ENCODE measurements at places on chromosomes 11 and 22.

DNA sequence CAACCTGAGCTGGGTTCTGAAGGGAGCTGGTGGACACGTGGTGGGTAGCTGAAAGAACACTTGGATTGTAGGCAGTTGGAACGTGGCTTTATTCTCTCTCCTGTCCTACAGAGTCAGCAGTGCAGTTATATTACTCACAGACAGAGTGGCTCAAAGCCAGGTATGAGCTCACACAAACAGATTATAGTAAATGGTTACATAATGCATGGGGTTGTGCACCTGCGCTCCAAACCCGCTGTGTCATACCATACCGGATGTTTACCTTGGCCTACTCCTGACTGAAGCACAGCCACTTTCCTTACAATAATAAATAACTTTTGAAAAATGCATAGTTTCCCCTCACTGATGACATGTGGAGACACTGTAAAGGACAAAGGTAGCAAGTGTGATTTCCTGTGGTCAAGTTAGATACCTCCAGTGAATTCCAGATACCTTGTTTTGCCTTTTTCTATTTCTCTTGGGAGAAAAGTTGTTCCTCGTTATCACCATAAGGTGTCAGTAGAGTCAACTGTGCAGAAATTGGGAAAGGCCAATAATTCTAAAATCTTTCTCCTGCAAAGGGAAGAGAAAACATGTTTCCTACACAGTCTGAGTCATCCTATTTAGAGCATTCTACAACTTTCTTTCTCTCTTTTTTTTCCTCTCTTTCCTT, 13.5 kb downstream of the MS4A6A start:
- no peak for DNase-seq

GRCh38 chr11:76071090-76071489, 135.2 kb downstream of the WNT11 start:
- DNase-seq: no peak

- no peak for DNase-seq
These were observed 53.1 kb downstream of the SLC22A12 start for GRCh38 chr11:64643920-64644646.

DNA sequence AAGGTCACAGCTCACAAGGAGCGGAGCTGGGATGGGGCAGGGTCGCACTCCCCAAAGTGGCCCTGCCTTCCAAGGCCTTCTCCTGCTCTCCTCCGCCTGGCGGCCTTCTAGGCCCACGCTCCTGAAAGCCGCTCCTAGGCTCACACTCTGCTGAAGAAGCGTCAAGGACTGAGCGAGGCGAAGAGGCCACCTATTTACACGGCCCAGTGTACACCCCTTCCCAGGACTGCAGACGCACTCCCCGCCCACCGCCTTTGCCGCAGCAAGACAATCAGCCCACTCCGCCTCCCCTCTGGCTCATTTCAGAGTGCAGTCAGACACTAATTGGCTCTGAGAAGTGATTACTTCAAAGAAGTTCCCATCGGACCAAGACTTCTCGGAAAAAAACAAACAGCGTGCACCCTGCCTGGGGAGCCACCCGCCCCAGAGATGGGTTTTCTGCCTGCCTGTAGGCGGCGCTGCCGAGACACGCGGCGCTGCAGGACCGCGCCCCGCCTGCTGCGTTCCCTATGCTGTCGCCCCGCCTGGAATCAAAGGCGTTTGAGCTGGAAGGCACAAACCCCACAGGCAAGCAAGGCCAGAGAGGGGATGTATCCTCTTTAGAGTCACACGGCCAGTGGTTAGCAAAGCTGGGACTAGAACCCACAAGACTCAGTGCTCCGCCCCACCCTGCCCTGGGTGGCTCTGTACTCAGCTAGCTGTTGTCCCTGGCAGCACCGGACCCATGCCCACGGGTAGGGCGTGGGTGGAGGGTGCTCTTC, 414.8 kb downstream of the BUD13 start:
- DNase-seq: no peak

- DNase-seq: no peak
These were observed 730.6 kb downstream of the METTL15 start for GRCh38 chr11:28838741-28839140.

DNA sequence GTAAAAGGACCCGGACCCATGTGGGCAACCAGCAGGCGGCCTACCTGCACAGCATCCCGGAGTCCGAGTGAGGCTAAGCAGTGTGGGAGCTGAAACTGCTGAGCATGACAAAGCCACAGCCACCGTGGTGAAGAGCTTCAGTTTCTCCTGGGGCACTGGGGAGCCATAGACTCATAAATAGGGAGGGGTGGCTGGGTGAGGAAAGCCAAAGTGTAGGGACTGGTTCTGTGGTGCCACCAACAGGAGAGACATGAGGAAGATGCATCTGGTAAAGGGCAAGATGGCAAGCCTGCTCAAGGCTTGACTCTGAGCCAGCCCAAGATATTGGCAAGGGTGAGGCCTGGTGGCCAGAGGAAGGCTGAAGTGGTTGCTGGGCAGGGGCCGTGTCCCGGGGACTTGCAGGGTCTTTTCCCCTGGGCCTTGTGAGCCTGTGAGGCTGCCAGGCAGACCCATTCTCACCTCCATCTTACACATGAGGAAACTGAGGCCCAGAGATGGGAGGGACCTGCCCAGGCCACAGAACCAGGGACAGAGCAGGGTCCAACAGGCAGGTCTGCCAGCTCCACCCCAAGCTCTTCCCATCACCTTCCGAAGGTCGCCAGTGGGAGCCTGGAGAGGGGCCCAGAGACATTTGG, 30.4 kb downstream of the CYTH4 start:
- no peak for DNase-seq

GRCh38 chr22:40058265-40058664, 63.5 kb downstream of the FAM83F start:
- DNase-seq: no peak

DNA sequence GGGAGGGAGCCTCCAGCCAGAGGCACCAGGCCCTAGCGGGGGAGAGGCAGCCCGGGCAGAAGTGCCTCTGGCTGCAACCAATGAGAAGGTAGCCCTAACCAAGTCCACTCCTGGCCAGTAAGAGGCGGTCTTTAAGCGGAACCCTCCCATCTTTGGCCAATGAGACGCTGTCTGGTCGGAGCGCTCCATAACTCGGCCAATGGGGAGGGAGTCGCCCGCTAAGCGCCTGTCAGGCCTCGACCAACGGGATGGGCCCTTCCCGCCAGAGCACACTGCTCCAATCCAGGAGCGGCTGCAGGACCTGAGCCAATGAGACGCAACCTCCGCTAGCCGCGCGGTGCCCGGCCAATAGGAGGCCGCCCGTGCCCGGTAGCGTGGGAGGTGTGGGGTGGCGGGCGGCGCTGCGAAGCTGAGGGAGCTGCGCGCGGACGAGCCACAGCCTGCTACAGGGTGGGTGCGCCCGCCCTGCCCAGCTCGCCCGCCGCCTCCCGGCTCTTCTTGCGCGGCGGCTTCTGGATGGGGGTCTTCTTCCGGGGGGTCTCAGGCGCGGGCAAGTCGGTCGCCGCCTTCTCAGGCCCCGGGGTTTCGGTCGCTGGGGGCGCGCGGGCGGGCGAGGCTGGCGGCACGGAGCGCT, 12.6 kb downstream of the SCARF2 start:
- no peak for DNase-seq

GRCh38 chr22:46234969-46235368, 15.1 kb downstream of the CDPF1 start:
- no peak for DNase-seq

- peak; percentile 87 for DNase-seq
These were observed 13.3 kb downstream of the RSPH14 start for GRCh38 chr22:23128269-23129108.

- DNase-seq: no peak
These were observed 80.5 kb upstream of the CHRM4 start for GRCh38 chr11:46471943-46472661.

GRCh38 chr11:77448269-77448668, 25.6 kb downstream of the PAK1 start:
- no peak for DNase-seq
